Amniotic epithelial cell (primary cell): ENCODE measurements at places on chromosomes 2 and 18.

DNA sequence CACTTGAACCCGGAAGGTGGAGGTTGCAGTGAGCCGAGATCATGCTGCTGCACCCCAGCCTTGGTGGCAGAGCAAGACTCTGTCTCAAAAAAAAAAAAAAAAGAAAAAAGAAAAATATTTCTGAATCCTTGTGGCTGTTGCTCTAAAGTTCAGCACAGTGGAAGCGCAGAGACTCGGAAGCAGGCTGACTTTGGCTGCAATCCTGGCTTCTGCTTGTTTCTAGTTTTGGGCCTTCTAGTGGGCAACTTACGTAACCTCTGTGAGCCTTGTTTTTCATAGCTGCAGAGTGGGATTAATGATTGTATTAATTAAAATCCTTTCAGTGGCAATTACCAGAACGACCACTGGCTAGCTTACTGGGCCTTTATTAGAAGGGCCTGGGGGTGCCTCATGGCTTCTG is 28.4 kb downstream of the GNLY start:
- no peak for DNase-seq

GRCh38 chr2:161172901-161173540 is 12.8 kb downstream of the TANK start:
- DNase-seq, result no peak

DNA sequence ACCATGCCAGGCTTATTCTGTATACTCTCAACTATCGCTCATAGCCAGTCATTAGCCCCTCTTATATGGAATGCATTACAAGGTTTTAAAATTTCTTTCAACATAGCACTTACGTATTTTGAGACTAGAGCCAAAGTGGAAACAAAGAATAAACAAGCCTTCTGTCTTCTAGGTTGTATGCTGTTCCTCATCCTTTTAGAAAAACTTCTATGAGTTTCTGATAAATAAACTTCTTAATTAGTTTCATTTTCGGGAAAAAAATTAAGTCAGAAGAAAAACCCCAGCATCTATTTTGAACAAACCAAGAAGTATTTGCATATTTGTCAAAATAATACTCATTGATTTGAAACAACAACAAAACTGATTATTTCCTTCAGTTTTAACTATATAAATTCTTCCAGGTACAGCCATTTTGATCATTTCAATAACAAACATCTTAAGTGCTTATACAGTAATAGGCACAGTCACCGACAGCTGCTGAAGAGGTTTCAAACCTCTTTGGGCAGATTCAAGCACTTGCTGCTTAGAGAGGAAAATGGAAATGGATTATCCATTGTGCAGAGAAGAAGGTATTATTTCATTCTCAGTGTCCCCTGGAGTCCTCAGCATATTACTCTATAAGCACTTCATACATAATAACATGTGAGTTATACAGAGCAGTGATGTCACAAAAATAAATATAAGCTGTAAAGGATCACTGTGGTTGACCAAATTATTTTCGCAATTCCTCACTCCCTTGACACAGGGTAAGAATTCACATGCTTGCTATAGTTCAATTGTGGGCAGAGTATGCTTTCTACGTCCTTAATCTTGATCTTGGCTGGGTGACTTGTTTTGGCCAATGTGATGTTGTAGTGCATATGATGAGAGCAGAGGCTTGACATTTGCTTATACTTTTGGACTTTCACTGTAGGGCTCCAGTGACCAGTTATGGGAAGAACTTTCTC is 833.8 kb downstream of the TRIB2 start:
- no peak for DNase-seq

GRCh38 chr2:6228251-6228650 is 536.1 kb downstream of the SOX11 start:
- DNase-seq, result no peak

DNA sequence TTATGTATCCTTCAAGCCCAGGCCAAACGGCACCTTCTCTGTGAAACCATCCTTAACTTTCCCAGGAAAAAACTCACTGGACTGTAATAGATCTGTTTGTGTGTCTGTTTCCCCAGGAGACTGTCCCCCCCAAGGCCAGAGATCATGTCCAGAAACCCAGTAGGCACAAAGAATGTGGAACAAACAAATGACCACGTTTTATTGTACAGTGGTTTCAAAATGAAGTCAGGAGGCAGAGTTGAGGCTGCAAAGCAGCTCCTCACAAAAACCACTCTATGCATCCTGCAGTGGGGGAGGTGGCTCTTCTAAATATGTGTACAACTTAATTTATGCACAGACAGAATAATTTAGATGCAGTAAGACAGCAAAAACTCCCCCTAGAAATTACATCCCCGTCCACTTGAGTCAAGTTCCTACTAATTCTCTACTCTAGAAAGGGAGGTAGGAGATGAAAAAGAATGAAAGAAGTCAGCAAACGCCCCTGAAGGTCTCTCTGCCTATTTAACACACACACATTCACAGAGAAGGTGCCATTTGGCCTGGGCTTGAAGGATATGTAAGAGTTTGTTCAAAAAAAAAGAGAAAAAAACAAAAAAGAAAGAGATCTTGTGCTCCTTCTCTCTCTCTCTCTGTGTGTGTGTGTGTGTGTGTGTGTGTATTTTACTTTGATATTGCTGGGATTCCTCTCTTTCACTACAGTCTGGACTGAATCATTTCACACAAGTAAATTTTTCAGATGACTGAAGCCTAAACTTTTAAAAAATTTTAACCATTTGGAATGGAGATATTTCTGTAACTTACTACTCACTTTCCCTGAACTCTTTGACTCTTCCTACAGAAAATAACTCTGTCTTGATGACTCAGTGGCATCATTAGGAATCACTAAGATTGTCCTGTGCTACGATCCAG is 19.5 kb downstream of the BCL2 start:
- DNase-seq, result peak; percentile 28

DNA sequence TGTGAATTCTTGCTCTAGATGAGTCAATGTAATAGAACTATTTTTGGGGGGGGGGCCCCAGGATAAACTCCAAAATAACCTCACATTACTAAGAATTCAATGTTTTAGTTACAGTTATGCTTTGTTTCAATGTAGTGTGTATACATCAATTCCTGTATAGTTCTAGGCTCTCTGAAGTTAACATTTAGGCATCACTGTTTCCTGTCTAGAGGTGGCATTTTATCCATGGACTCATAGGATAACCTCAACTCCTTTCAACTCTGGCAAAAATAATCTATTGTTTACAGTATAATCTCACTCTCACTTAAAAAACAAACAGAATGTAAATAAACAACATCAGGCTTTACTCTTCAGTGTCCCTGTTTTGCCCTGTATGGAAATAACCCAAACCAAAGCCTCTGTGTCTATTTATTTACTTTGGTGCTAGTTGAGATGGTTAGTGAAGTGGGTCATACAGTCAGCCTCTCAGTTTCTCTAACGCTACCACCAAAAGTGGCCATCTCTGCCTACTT is 79.3 kb upstream of the MMADHC start:
- DNase-seq, result no peak

DNA sequence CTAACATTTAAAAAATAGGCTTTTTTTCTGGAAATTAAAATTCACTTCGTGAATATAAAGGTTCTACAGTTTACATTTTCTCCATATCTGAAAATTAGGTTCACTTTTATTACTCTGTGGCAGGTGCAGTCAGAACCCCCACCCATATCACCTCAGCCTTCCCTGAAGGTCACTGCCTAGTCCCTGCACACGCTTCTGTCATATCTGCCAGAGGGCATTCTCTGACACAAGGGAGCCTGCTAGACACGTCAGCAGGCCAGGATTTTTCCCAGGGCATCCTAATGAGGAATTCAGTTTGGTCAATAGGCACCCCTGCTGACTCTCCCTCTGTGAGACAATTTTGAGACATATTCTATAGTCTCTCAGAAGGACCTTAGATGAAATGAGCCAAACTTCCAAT is 475.7 kb upstream of the PKDCC start:
- no peak for DNase-seq

- peak; percentile 96 for DNase-seq
Measured at GRCh38 chr2:200405599-200406298, 99.3 kb downstream of the SPATS2L start.

- no peak for DNase-seq
Measured at GRCh38 chr2:239201531-239201876, 199.3 kb downstream of the HDAC4 start.

- no peak for DNase-seq
Measured at GRCh38 chr2:146130290-146130689, 1610.4 kb upstream of the ZEB2 start.

- peak; percentile 92 for DNase-seq
Measured at GRCh38 chr2:240565333-240566202, 2.7 kb upstream of the RNPEPL1 start.
